ENCODE measurements at places on chromosomes 4 and X.

- DNase-seq, result no peak
Measured at GRCh38 chrX:99117011-99117410, 1293.1 kb downstream of the PCDH19 start.

GRCh38 chr4:152613351-152613750 is 66.4 kb downstream of the TMEM154 start:
- no peak for DNase-seq

DNA sequence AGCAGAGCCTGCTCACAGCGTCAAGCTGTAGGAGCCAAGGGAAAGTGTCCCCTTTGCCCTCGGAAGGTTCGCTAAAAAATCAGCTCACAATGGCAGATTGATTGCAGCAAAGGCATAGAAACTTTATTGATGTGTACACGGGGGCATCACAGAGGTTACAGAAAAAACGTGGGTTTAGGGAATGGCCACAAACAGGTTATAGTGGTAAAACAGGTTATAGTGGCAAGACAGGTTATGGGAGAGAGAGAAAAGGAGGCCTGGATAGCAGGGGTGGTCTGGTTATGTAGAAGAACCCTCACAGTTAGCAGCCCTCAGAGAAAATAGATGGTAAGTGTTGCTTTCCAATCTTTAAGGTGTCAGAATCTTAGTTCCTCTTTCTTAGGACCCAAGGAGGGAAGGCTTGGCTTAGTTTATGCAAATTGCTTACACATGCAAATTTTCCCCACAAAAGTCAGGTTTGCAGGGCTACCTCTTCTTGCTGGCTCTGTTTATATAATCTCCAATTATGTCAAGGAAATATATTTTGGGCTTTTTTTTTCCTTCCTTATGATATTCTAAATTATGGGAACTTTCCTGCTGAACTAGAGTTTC is 113.7 kb downstream of the BMP15 start:
- DNase-seq, result no peak

GRCh38 chrX:108417257-108417656 is 21.0 kb downstream of the COL4A6 start:
- no peak for DNase-seq

DNA sequence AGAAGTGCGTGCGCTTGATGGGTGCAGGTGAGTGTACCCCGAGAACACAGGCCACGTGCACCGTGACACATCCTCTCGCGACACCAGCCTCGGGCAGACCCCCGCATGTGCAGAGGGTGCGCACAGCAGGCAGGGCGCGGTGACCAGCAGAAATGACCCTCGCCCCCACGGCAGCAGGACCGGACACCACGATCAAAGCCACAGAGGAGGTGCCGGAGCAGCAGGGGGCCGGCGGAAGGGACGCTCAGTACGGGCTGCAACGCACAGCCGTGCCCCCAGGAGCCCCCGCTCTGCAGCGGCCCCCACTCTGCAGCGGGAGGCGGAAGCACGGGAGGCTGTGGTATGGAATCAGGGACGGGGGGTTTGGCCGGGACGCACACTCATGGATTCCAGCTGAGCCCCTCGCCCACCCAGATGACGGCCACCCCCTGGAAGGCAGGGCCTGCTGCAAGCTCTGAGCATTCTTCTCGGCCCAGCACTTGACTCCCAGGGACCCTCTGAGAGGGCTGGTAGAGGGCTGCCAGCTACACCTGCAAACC is 17.1 kb downstream of the PPP2R3B start:
- DNase-seq, result no peak

GRCh38 chr4:17195461-17196275 is 297.2 kb upstream of the LDB2 start:
- no peak for DNase-seq

DNA sequence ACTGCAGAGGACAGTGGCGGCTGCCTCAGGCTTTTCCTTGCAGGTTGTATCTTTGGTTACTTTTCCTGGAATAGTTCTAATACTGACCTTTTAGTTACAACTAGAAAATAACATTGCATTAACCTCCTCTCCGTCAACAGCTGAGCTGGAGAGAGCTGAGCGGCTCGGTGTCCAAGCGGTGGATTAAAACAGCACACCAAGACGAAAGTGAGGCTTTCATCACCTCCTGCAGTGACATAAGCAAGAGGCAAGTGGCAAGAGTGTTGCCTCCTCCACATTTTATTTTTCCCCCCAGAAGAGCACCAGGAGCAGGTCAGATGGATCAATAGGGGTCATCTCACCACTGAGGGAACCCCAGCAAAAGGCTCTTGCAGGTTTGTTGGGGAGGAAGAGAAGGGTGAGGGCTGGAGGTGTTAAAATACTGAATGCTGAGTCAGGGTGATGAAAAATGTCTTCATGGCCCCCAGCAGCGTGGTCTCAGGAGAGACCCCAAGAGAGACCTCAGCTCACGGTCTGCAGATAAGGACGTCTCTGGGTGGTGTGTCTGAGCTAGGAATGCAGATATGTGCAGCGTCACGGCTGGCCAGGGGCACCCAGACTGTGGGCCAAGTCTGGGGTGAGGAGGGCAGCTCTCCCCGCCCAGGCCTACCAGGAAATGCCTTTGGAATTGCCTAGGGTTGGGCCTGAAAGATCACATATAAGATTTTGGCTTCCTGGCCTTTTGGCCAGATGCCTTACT is 50.3 kb downstream of the CASP3 start:
- no peak for DNase-seq

DNA sequence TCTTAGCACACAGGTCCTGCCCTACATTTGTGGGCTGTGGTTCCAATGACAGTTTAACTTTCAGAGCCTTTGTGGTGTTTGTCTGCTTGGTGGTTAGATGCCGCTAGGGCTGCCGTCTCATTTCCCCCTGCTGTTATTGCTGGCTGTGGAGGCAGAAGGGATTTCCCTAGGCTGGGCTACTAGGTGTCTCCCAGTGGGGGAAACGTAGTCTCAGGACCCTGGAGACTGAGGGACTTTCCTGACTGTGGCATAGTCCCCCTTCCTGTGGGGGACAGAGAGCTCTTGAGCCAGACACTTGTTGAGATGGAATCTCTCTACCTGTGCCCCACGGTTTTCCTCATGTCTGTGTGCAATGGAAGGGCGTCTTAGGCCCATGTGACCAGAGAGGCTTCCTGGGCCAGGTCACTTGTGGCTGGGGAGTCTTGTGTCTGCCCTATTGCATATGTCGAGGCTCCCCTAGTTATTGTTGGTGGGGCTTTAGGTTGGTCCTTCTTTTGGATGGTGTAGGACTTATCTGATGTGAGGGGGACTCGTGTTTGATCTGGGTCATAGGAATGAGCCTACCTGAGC is 68.2 kb downstream of the ARHGAP10 start:
- DNase-seq, result no peak

GRCh38 chr4:172168888-172169287 is 355.7 kb downstream of the GALNTL6 start:
- DNase-seq, result no peak

DNA sequence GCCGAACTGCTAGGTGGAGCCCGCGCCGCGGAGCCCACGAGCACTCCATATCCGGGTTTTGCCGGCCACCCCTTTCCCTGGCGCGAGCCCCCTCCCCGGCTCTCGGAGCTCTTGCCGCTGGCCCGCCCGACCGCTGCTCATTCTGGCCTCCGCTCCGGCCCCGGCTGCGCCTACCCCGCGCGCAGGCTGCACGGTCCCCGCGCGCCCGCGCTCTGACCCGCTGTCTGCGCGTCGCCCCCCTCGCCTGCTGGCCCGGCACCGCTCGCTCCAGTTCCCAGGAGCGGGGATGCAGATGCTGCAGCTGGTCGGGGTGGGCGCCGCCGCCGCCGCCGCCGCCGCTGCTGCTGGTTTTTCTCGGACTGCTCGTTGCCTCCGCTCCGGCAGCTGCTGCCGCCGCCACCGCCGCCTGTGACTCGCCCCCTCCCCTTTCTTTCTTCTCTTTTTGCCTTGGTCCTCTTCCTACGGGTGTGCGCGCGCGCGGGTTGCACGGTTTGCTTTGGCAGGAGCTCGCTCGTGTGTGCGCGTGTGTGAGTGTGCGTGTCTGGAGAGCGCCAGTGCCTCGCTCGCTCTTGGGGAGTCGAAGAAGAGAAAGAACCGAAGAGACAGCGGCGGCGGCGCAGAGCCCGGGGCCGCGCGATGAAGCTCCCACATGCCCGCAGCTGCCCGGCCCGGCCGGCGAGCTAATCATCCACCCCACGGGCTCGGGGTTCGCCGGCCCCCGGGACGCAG is at the start of gene ADGRL3:
Gene ADGRL3, plus strand, starts transcription at position 140 of the 729 bp plus-strand sequence.
- peak; percentile 18 for DNase-seq

DNA sequence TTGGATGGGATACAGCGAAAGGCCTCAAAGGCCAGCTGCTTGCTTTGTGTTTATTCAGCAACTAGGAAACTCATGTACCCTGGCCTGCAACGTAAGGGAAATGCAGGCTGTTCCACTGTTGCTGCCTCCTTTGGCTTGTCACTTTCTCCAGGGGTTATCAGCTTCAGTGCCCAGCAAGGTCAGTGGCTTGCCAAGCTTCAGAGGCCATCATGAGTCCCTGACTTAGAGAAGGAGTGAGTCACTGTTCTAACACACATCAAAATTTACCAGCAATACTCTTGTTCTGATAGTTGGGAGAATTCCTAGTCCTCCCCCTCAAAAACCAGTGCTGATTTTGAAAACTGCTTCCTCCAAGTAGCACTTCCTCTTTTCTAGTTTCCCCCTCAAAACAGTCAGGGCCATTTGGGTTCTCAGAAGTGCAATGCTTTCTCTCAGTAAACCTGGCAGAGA is 250.8 kb downstream of the ARHGAP24 start:
- no peak for DNase-seq

DNA sequence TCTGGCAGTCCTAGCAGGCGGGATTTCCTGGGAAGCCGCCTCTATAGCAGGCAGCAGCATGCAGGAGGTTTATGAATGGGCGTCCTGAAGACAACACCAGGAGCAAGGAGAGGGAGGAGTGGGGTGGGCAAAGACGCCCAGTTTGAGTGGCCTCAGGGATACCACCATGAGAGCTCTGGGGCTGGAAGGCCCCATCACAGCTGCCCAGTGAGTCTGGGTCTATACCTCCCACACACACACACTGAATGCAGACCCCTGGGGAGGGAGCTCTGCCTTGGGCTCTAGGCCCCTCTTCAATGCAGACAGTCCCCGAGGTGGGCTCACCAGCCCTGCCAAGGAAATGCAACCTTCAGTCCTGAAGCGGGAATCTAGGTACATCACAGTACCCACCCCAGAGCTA is 98.6 kb downstream of the AFAP1 start:
- DNase-seq, result no peak

GRCh38 chrX:82703551-82703950 is 804.5 kb upstream of the POU3F4 start:
- DNase-seq, result no peak

GRCh38 chr4:115275615-115276014 is 162.2 kb upstream of the NDST4 start:
- no peak for DNase-seq

- DNase-seq, result no peak
Measured at GRCh38 chr4:186032259-186032658, 36.7 kb upstream of the TLR3 start.

DNA sequence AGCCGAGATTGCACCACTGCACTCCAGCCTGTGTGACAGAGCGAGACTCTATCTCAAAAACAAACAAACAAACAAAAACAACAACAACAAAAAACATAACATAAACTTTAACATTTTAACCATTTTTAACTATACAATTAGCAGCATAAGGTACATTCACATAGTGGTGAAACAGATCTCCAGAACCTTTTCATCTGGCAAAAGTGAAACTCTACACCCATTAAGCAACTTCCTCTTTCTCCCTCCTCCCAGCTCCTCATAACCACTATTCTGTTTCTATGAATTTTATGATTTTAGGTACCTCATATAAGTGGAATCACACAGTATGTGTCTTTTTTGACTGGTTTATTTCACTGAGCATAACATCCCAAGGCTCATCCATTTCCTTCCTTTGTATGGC is 103.6 kb downstream of the FAM13A start:
- DNase-seq, result no peak
